NCI-H345 (cell line): ENCODE measurements at places on chromosomes 3 and 15.

DNA sequence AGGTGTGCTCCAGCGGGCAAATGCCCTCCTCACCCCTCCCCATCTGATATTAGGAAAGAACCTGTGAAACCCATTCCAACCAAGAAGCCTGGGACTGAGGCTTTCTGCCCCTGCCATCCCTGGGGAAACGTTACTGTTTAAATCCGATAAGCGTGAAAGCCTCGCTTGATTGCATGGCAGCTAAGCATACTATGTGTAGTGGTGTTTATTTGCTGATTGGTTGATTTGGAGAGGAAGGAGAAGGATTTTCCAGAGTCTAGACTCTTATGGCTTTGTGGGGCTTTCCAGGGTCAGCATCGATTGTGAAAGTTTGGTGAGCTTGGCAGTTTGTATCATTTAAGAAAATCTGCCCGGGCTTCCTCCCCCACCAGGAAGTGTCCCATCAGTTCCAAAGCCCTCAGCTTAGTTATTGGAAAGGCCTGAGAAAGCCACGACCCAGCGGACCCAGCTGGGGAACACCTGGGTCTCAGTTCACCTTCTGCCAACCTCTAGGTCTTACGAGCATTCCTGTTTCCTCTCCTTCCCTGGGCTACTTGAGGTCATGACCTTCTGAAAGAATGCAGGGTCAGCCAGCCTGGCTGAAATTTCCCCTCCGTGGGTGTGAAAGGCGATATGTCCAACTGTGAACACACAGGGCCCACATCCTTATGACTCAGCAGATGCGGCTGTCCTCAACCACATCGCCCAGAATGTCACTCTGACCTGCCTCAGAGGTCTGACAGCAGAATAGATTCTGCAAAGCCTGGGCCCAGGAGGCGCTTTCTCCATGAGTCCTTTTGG is 62.8 kb upstream of the HERC1 start:
- DNase-seq = no peak

GRCh38 chr3:194134231-194134756 is 1.7 kb upstream of the HES1 start:
- DNase-seq = peak; percentile 68

GRCh38 chr15:83700082-83700481 is 46.2 kb downstream of the ADAMTSL3 start:
- DNase-seq = no peak

DNA sequence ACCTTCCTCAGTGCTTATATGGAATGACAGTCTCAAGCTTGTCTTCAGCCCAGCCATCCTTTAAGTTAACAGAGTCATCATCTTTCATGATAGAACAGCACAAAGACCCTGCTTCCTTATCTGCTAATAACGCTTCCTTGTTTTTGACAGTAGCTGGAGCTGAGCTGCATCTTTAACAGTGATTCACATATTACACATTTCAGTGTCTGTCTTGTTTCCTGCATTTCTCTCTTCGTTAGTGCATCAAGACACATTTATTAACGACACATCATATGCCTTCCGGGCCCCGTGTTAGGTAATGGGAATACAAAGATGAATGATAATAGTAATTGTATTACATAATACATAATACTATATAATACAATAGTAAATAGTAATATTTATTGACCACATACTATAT is 30.2 kb upstream of the GREM1 start:
- DNase-seq = no peak

DNA sequence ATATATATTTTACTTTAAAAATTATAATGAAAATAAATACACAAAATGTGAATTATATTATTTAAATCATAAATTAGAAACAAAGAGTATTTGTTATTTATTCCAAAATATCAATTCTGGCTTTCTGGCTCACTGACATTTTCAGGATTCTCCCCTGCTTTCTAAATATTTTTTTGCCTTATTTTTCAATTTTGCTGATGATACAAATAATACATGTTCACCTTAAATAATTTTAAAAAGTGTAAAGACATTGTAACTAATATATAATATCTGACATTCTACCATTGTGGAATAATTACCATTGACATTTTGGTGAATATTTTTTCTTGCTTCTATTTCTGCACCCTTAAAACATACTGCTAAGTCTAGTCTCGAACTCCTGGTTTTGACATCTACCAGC is 325.9 kb upstream of the CBLB start:
- no peak for DNase-seq

GRCh38 chr15:26113296-26113695 is 250.2 kb upstream of the ATP10A start:
- DNase-seq = no peak

GRCh38 chr3:37906734-37907282 is 45.1 kb downstream of the CTDSPL start:
- no peak for DNase-seq

GRCh38 chr3:16647668-16648067 is 42.4 kb upstream of the DAZL start:
- DNase-seq = no peak

GRCh38 chr3:37214076-37214475 is 39.7 kb upstream of the LRRFIP2 start:
- no peak for DNase-seq

DNA sequence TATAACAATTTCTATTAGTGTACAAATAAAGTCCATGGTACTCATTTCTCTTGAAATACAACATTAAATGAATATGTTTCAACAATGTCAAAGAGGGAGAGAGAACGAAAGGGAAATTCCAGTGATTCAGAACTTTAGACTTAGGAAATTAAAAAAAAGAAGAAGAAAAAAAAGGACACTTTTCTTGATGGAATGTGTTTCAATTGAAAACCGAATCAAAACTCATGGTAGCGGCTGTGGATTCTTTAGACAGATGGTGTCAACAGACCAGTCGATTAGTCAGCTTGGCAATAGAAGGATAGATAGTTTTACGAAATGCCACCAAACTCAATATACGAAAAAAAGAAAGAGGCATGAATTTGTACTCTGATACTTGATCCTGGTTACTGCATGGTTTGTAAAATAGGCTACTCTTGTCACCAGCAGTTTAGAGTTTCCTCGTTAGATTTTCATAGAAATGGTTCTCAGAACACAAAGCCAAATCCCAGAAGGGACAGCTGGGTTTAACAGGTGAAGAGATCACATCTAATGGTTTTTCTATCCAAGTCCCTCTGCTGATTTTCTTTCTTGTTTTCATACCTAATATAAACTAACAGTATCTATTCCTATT is 793.5 kb downstream of the ROBO1 start:
- DNase-seq = no peak

- DNase-seq = no peak
Measured at GRCh38 chr3:193972832-193973231, 163.1 kb upstream of the HES1 start.

GRCh38 chr3:14482271-14482721 is 57.8 kb downstream of the GRIP2 start:
- no peak for DNase-seq

- DNase-seq = no peak
Measured at GRCh38 chr15:32959077-32959476, 235.4 kb downstream of the FMN1 start.

GRCh38 chr3:36944641-36945270 is at the start of gene TRANK1:
Gene TRANK1 (minus strand): TSS chr3:36945054. CDS start chr3:36944809, 245 bp downstream.
- peak; percentile 58 for DNase-seq

DNA sequence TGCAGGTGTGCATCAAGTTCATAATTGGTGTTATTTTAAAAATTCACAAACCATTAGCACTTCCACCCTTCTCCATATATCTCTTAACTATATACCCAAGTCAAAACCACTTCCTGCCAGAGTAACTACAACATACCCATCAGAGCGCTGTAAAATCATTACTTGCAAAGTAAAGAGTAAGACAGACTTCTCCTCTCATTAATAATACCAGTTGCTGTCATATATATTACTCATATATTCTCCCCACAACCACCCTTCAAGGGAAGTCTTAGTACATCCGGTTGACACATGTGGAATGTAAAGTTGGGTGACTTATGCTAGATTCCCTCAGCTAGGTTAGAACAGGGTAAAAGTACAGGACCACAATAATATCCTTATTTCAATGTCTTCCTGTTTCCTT is 5.6 kb downstream of the TERC start:
- DNase-seq = no peak

- no peak for DNase-seq
Measured at GRCh38 chr3:115932807-115933206, 309.5 kb downstream of the GAP43 start.

DNA sequence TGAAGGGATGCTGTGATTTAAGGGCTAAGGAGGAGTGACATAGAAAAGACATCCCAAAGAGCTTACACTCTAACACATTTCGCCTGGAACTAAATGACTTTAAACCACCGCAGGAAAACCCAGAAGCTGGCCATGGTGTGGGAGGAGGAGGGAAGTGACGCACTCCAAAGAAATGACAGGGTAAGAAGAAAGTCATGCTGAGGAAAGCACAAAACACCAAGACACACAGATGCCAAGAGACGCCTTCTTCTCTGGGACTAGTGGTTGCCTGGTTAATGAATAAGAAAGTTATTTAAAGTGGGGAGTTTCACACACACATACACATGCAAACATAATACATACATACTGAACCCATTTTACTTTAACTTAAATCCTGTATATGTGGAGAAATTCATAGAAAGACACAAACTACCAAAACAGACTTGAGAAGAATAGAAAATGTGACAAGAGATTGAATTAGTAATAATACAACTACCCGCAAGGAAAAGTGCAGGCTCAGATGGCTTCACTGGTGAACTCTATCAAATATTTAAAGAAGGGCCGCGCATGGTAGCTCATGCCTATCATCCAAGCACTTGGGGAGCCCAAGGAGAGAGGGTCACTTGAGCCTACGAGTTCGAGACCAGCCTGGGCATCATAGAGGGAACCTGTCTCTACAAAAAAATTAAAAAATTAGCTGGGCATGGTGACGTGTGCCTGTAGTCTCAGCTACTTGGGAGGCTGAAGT is 125.5 kb downstream of the NSMCE3 start:
- no peak for DNase-seq

- DNase-seq = no peak
Measured at GRCh38 chr3:184333700-184334099, 3.7 kb upstream of the FAM131A start.

DNA sequence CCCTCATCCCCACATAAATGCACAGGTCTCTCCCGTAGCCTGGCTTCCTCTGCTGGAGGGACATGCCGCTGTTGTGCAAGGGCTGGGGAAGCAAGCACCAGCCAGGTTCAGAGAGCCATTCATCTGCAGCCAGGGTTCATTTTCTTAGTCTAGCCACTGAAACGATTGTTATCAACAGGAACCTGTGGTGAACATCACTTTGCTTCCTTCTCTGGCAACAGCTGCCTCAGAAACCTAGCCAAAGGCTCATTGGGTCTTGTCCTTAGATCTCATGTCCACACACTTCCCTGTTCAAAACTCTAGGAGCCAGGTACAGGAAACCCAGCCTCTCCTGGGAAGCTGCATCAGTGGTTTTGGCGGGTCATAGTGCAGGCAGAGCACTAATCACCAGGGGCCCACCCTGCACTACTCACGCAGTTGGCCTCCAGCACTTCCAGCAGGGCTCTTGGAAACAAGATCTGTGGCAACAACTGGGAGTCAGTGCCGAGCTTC is 47.0 kb downstream of the OXNAD1 start:
- no peak for DNase-seq

DNA sequence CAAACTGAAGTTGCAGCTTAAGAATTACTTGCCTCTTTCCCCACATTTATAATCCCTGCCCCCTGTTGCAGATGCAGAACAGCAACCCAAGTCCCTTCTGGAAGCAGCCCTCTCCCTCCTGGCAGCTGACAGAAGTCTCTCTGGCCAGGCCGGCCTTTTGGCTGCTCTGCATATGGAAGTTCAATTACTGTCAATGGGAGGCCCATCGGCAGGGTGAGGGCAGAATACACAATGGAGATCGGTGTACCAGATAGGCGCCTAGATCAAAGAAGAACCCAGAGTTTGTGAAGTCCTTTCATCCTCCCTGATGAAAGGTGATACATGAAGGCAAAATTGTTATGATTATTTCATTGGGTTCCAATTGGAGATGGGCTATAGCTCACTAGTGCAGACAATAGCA is 327.9 kb upstream of the CTNNB1 start:
- DNase-seq = no peak

- no peak for DNase-seq
Measured at GRCh38 chr3:149421764-149422163, 44.3 kb upstream of the TM4SF1 start.

GRCh38 chr15:78041946-78042345 is 35.6 kb downstream of the TBC1D2B start:
- DNase-seq = no peak

DNA sequence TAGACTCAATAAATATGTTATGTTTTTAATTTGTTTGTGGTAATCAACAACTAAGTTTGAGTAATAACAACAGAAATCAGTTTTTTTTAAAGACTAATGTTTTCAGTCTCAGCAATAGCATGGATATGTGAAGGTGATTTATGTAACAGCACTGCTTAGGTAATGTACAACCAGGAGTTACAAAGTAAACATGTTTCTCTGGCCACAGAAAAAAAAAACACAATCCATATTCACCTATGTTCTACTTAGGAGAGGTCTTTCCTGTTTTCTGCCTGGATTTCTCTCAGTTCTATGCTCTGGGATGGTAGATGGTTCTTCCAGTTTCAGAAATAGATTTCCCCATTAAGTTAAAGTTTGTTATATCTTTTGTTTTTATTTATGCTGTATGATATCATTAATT is 579.4 kb downstream of the SI start:
- no peak for DNase-seq

- DNase-seq = no peak
Measured at GRCh38 chr15:77584201-77584600, 48.5 kb downstream of the LINGO1 start.

DNA sequence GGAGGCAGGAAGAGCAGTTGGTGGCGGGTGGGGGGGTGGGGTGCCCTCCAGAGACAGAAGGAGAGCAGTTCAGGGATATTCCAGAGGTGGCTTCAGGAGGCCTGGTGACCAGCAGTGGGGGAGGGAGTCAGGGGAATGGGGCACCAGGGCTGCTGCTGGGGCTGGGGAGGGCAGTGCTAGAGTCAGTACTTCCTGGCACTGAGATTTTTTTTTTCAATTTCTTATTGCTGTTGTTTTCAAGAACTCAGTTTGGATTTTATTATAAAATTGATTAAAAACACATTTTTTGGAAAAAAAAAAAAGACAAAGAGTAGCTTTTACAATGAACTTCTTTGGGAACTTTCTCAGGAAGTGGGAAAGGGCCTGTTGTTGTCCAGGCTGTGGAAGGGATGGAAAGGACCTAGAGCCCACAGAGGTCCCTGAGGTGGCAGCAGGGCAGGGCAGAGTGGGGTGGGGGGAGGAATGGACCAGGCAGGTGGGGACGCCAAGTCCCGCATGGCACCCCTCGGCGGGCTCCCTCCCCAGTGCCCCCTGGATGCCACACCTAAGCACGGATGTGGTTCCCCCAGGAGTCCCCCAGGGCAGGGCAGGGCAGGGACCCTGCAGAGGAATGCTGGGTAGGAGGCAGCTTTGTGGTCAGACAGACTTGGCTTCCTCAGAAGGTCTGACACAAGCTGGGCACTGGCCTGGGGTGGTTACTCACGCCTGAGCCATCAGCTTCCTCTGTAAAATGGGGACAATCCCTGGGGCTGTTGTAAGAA is 8.5 kb upstream of the ANPEP start:
- DNase-seq = no peak

DNA sequence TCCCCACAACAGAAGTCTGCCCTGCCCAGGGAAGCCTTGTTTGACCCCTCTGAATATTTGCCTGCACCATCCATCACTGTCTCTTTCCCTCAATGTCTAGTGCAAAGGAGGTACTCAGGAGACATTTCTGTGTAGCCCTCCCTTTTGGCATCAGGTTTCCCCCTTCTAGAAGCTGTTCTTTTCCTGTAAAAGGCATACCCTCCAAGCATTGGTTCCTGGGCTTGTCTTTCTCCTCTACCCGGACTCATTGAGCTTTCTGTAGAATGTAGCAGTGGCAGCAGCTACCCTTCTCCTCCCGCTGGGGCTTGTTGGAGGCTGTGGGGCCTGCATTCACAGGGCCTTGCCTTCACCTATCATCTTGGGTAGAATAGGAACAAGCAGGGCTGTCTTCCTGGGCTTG is 63.5 kb downstream of the CTDSPL start:
- no peak for DNase-seq
